ENCODE measurements at places on chromosomes 7 and 10.

- DNase-seq: no peak
Measured at GRCh38 chr10:17290226-17290625, 62.2 kb downstream of the VIM start.

DNA sequence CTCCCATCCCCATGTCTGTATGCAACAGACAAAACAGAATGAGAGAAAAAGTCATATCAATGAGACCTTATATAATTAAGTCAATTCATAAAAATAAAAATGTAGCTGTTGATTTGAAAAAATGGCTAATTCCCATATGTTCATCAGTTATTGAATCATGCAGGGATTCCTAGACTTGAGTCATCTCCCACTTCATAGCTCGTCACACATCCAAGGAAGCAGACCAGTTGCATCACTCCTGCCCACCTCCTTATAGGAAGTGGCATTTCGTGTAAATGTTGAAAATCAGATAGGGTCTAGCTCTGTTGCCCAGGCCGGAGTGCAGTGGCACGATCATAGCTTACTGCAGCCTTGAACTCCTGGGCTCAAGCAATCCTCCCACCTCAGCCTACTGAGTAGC, 56.1 kb upstream of the SH2B2 start:
- DNase-seq: no peak

- DNase-seq: no peak
Measured at GRCh38 chr10:117161386-117162033, 23.4 kb upstream of the VAX1 start.

- no peak for DNase-seq
Measured at GRCh38 chr7:12731214-12731656, 43.8 kb downstream of the ARL4A start.

DNA sequence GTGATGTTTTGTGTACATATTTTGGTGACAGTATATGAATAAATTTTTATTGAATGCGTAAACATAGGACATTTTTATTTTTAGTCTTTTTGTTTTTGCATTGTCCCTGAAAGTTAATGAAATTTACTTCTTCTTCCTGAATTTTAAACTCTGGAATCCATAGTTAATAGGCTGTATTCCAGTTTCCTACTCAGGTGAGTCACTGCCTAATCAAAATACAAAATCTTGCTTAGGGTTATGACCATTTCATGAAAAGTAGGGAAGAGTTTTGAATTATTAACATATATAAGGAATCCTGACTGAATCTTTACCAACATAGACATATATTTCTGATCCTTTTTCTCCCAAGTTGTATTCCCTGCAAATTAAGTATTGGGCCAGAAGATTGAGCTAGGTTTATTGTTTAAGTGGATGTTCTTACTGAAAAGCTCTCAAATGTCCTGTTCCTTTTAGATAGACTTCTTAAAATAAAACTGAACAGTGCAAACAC, 2.6 kb downstream of the CREM start:
- DNase-seq: no peak

- peak; percentile 86 for DNase-seq
Measured at GRCh38 chr10:110460111-110460809, 37.4 kb upstream of the DUSP5 start.

Measured in cerebellar nuclear complex (tissue), 1 donor.